ENCODE measurements at places on chromosomes 12 and 14.
A peak's percentile ranks its signal among the peaks of the same experiment; 100 is the strongest.

DNA sequence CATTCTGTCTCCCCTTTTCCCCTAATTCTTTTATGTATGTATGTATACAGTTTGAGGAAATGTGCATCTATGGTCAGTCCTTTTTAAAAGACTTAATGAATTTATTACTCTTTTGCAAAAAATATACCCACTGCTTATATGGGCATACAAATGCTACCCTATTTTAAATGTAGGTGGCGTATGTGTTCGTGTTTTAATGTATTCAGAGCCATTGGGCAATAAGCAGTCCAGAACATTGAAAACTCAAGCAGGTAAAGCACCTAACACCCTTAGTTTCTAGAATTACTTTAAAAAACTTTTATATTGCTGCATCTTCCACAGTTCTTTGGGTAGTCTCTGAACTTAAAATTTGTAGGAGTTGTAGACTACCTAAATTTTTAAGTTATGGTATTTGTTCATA is 42.6 kb upstream of the A2ML1 start:
- no peak for DNase-seq

DNA sequence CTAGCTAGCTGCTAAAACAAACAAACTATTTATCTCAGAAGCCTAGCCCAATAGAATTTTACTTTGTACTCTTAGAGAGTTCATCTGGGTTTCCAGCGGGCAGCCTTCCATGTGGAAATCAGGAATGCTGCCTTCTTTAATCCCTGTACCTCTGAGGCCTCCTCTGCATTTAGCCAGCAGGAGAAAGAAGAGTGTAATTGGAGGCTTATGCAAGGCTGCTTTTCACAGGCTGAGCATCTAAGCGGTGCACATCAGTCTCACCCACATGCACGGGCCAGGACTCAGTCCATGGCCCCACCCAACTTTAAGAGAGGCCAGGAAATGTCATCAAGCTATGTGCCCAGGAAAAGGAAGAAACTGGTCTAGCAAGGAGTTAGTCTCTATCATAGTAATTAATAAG is 14.0 kb upstream of the PTGDR start:
- no peak for DNase-seq

- DNase-seq, result no peak
Observed at GRCh38 chr12:85004204-85004603, 31.9 kb downstream of the TSPAN19 start.

DNA sequence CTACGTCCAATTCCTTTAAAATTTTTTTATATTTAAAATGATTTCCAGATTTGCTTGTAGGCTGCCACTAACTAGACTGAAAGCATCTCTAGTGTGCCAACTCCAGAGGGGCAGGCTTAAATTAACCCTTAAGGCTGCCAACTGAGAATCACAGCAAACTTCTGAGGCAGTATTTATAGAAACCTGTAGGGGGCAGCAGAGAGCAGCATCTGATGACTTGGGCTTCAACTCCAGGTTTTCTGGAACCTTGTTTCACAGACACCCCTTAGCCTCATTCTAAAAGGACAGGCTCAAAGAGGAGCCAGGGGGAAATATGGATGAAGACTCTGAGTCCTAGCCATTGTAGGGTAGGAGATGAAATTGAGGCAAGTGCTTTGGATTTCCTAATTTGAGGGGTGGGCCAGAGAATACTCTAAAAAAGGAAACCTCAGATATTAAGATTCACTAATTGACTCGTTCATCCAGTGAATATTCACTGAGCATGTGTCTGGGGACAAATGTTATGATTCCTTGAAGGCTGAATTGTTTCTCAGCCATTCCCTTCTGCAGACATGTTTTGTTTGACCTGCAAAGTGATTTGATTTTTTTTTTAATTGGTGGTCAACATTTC is 63.3 kb upstream of the HSPB8 start:
- DNase-seq, result peak; percentile 59

DNA sequence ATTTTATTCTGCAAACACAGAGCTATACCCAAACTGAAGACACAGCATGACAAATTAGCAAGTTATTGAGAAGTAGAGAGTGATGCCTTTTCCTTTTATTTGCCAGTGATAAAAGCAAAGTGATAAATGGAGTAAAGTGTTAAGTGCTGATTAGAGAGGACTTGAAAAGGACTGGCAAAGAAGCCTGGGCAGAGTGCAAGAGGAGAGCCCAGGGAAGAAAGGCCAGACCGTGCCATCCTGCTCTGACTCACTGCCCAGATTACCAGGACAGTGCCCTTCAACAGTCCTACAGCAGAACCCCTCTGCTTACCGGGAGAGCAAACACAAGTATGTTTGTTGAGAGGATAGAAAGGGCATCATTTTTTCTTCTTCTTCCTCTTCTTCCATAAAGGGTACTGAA is 106.5 kb downstream of the ETV6 start:
- no peak for DNase-seq

DNA sequence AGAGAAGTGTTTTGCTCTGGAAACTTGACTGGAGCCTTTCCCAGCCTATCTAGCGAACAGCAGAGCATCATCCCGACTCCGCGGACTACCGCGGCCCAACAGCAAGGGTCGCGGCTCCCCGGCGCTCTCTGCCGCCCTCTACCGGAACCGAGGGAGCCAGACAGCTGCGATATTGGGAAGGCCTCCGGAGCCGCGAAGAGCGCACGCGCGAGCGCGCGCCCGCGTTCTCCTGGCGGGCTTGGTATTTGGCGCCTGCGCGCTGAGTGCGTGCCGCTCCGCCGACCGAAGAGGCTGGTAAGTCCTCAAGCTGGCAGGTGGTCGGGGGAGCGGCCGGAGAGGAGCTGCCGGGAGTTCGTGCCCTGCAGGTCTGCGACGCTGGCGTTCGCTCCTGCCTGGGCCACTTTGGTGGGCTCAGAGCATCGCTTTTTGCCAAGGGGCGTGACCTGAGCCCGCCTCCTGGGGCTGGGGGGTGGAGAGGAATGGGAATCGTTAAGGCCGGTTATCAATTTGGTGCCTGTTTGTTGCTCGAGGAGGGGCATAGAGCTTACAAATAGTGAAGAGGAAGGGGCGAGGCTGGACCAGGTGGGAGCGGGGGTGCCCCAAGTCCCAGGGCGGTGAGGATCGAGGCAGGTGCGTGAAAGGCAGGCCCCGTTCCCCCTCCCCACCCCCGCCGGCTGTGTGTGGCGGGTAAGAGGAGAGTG is at the start of gene TMEM106C:
Gene TMEM106C (plus strand): TSS at position 257 of the 701 bp plus-strand sequence. CDS start 641 bp downstream, outside the sequence.
- DNase-seq, result peak; percentile 93

DNA sequence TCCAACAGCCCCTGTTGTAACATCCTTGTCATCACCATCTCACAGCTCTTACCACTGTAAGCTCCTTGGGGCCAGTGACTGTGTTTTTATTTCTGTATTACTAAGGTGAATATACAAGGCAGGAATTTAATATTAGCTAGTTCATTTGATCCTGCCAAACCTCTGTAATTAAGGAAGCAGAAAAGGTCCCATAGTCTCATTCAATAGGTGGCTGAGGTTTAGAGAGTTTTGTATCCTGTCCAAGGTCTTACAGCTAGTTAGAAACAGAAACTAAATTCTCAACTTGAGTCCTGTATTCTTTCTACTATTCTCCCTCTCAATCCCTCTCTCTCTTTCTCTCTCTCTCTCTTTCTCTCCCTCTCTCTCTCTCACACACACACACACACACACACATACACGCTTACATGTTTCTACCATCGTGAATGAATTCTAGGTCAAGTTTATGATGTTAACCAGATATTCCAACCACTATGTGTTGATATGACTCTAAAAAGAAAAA is 543 bp upstream of the GLIPR1 start:
- DNase-seq, result no peak

DNA sequence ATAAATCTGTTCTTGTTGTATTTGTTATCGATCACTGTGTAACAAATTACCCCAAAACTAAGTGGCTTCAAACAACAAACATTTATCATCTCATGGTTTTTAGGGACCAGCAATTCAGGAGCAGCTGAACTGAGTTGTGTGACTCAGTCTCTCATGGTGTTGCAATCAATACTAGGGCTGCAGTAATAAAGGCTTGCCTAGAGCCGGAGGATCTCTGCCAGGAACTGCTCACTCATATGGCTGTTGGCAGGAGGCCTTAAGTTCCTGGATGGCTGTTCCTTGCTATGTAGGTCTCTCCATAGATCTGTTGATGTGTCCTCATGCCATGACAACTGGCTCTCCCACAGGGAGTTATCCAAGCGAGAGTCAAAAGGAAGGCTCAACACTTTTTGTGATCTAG is 3.8 kb upstream of the PSMC6 start:
- DNase-seq, result no peak

DNA sequence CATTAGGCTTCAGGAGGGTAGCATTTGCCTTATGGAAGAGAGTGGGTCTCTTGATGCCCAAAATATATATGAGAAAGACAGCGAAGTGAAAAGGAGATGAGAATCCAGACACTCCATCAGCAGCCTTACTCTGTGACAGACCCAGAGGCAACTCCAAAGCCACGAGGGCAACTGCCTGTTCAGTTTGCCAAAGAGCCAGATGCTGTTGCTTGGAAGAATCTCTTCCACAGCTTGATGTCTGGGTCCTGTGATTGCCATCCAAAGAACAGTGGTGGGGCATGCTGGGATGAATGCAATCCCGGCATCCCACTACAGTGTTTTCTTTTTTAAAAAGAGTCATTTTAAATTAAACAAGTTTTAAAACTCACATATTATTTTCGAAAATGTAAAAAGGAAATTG is 10.9 kb upstream of the OTX2 start:
- DNase-seq, result no peak

DNA sequence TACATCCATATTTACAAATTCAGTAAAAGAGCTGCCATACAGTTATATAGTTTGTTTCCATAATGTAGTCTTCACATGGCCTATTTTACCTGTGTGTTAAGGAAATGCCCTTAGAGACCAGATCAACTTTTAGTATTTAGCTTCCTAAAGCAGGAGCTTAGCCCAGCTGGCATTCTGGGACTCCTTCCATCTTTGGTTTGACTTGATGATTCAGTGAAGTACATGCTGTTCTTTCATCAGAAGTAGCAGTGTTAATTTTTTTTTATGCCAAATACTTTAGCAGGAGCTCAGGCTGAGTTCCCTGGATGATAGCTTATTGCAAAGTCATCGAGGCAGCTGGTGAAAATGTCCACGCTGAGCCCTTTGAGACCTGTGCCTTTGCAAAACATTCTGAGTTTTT is 101.0 kb downstream of the FOXG1 start:
- no peak for DNase-seq

- no peak for DNase-seq
Observed at GRCh38 chr14:35201066-35201465, 78.7 kb downstream of the PRORP start.

DNA sequence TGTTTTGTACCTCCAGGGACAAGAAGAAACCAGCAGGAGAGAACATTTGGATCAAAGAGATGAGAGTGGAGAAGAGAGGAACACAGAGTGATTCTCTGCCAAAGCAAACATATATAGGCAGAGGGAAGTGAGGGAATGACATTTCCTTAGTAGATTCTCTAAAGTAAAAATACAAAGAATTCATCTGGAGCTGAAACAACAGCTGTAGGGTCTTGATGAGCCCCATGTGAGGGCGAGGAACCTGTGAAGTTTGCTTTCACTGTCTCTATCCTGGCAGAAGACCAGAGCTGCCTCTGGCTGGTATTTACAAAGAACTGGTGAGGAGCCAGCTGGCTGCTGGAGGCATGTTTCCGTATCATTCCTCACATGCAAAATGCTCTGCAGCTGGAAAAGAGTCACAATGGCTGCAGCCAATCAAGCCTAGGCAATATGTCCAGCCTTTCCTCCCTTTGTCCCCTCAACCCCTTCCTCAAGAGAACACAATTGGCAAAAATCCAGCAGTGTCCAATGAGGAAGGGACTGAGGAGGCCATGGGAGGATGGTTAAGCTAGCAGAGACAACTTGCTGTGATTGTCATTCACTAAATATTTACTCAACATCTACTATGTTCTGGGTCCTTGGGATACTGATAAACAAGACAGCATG is 122.5 kb downstream of the PHLDA1 start:
- peak; percentile 54 for DNase-seq

- no peak for DNase-seq
Observed at GRCh38 chr12:46920499-46920898, 94.7 kb upstream of the SLC38A4 start.

Data from NCI-H1105 (cell line).